ENCODE measurements at places on chromosomes 16 and 17.

GRCh38 chr16:19850131-19850817, 34.4 kb downstream of the GPRC5B start:
- DNase-seq: no peak

GRCh38 chr17:7590743-7591142, 849 bp upstream of the SOX15 start:
- no peak for DNase-seq

GRCh38 chr17:80789356-80789902, 202.2 kb upstream of the CHMP6 start:
- DNase-seq: no peak

DNA sequence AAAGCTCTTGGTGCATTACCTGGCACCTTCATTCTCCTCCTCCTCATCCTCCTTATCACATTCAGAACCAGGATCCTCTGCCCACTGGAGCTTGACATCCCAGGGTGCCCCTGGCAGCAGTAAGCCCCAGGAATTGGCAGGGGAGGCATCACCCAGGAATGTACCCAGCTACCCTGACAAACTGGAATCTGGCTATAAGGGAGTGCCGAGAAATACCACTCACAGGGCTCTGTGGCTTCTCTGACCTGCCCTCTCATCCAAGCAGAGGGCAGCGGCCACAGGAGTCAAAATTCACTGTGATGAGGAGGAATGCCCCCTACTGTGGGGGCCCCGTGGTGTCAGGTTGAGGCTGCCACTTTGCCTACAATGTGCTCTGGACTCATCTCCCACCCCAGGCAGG, 19.6 kb downstream of the MPP3 start:
- DNase-seq: no peak

DNA sequence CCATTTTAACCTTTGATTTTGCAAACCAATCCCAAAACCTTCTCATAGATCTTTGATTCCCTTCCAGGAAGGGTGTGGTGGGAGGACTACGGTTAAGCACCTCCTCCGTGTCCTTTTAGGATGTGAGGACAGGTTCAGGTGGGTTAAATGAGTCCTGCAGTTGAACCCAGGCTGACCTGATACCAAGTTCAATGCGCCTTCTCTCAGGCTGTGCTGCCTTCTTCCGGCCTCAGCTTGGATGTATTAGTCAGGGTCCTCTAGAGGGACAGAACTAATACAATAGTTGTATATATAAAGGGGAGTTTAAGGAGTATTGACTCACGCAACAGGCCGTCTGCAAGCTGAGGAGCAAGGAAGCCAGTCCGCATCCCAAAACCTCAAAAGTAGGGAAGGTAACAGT, 10.5 kb upstream of the CSF3 start:
- DNase-seq: no peak

DNA sequence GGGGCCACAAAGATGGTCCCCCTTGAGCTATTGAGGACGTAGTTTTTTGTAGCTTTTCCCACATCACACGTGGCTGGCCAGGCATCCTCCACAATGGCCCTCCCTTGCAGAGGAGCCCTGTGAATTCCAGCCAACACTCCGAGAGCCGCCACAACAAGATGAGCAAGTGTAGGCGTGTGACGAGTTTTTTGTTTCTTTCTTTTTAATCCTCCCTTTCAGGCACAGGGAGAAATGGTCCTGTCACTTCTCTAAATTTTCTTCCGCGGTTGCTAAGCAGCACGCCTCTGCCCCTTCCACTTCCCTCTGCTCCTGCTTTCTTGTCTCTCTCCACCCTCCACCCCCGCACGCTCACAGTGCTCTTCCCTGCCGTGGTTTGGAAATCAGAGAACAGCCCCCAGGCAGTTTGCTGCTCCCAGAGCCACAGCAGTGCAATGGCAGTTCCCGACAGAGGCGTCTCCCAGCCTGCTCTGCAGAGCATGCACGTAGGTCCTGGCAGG, 68.0 kb upstream of the MRTFB start:
- no peak for DNase-seq

DNA sequence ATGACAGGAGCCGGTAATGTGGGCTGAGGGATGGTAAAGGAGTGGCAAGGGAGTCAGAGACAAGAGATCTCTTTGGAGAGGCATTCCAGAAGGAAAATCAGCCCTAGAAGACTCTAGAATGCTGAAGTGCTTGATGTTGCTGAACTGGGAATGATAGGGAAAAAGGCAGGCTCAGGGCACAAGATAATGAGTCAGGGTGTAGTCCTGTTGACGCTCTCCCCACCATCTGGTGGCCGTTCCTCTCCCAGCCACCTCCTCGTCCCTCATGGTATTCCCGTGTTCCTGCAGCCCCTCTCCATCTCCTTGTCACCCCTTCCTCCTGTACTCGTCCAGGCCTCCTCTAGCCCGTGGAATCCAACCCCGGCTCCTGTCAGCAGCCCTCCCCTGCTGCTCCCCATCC, 11.1 kb upstream of the ALDOA start:
- DNase-seq: no peak

GRCh38 chr16:183005-183404, 2.7 kb downstream of the HBQ1 start:
- DNase-seq: no peak

DNA sequence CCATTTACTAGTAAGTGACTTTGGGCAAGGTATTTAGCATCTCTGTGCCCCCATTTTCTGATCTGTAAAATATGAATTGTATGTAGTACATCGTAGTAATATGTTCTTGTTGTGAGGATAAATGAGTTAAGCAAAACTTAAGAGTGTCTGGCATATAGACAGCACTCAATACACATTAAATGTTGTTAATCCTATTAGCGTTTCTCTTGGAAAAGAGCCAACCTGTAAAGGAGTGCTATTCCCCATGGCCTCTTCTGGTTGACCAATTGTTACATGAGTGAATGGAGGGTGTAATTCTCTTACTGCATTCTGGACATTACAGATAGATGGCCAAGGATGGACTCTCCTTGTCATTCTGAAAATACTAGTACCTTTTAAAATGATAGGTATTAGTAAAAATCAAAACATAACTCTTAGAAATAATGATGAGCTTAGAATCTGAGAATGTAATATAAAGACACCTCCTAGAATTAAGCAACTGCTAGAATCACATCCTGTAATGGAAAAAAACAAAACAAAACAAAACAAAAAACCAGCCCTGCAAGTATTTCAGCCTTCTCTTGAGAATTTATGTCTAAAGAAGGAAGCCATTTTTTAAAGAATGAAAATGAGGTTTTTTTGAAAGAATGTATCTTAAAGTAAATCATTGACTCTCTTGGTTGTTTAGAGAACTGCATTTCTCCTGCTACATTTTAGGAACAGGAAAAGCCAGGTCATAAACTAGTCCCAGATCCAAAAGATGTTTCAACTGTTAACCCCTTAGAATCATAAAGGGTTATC, 30.5 kb downstream of the IQCK start:
- DNase-seq: no peak

DNA sequence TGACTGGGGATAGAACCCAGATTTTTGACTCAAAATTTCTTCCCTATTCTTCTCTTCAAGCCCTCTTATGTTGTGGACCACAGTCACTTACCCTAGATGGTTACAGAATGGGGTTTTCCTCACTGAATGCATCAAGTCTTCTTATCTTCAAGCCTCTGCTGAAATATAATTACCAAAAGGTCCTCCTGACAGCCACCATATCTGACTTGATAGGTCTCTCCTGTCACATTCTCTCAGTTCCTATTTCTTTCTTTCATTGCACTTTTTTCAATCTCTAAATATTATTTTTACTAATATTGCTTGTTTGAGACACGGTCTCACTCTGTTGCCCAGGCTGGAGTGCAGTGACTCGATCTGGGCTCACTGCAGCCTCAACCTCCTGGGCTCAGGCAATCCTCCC, 1.1 kb upstream of the COPZ2 start:
- no peak for DNase-seq

DNA sequence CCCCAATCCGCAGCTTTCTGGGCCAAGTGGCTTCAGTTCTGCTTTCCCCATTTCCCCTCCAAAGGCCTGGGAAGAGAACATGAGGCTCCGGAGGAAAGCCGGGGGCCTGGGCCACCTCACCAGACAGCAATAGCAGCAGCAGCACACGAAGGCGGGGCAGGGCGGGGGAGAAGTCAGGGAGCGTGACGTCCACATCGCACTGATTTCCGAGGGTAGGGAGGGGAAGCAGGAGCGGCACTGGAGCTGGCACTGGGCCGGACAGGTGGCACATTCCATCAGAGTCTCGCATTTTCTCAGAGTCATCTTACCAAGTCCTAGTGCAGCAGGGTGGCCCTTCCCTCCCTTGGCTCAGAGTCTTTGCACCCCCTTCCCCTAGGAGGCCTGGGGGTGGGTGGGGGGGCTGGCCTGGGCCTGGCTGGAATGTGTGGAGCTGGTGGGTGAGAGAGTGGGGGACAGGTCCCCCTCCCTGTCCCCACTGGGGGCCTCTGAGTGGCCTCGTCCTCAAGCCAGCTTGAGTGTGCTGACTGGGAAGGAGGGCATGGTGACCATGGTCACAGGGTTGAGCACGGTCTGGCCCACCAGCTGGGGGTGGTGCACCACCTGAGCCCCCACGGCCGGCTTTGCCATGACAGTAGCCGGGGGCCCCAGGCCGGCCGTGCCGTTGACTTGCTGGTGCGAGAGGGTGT, 14.3 kb downstream of the MNT start:
- no peak for DNase-seq

- no peak for DNase-seq
Measured at GRCh38 chr16:78552106-78552675, 452.7 kb downstream of the WWOX start.

DNA sequence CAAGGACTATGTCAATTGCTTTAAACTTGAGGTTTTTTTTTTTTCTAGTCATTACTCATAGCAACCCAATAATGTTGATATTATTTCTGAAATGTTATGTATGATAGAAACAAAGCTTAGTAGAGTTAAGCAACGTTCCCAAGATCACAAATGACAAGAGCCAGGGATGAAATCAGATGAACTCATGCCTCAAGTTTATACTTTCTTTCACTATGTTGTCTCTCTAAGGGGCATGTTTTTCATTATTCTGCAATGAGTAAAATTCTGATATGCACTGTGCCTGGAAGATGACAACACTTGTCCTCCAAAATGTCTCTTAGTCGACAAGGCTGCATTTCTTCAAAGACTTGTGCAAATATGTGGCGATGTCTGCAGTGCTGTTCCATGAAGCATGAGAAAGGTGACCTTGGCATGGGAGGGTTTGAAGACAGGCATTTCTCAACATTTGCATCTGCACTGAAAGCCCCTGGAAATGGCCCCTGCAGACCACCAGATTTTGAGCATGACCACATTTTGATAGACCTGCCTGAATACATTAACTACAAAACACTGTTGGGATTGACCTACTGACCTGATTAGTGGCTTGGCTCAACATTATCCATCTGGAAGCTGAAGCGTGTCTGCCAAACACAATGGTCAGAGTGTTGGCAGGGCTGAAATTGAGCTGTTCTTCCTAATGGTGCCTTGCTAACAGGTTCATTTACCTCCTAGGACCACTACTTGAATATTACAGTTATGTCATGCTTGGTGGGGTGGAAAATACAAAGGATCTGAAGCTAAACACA, 1027.5 kb downstream of the CDH11 start:
- no peak for DNase-seq

All from activated T-cell treated with anti-CD3 and anti-CD28 coated beads, Interleukin-2, amount 50 U/mL, for 48 hours (primary cell).